ENCODE measurements at places on chromosomes 3 and 15.
A peak's percentile ranks its signal among the peaks of the same experiment; 100 is the strongest.

- DNase-seq: no peak
Observed at GRCh38 chr3:55007971-55008370, 80.1 kb upstream of the LRTM1 start.

- no peak for DNase-seq
Observed at GRCh38 chr15:87563869-87564268, 692.7 kb downstream of the NTRK3 start.

- DNase-seq: peak; percentile 80
Observed at GRCh38 chr3:177554895-177555759, 357.8 kb upstream of the TBL1XR1 start.

DNA sequence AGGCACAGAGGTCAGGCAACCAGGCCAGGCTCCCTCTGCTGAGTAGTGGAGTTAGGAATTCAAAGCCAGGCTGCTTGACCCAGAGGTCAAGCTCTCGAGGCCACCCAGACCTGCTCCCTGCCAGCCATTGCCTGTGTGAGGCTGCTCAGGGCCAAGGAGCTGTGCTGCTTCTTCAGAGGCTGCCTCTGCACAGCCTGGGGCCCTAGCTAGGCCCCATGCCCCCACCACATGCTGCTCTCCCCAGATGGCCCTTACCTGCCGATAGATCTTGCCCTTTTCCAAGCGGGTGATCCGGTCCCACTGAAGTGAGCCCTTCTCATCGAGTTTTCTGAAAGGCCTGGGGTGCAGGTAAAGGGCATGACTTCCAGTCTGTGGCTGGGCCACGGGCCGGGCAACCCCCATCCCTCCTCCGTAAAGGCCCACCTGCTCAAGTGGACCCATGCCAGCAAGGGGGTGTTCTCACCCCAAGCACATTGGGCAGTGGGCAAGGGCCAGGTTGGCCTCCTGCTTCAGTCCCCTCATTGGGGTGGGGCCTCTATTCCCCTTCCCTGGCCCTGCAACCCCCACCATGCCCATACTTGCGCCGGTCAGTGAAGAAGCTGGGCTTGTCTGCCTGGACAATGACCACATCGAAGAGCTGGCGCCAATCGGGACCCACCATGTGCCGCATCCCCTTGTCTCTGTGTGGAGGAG is 6.5 kb downstream of the NT5DC2 start:
- DNase-seq: no peak

- no peak for DNase-seq
Observed at GRCh38 chr15:73688455-73688854, 4.3 kb downstream of the CD276 start.

DNA sequence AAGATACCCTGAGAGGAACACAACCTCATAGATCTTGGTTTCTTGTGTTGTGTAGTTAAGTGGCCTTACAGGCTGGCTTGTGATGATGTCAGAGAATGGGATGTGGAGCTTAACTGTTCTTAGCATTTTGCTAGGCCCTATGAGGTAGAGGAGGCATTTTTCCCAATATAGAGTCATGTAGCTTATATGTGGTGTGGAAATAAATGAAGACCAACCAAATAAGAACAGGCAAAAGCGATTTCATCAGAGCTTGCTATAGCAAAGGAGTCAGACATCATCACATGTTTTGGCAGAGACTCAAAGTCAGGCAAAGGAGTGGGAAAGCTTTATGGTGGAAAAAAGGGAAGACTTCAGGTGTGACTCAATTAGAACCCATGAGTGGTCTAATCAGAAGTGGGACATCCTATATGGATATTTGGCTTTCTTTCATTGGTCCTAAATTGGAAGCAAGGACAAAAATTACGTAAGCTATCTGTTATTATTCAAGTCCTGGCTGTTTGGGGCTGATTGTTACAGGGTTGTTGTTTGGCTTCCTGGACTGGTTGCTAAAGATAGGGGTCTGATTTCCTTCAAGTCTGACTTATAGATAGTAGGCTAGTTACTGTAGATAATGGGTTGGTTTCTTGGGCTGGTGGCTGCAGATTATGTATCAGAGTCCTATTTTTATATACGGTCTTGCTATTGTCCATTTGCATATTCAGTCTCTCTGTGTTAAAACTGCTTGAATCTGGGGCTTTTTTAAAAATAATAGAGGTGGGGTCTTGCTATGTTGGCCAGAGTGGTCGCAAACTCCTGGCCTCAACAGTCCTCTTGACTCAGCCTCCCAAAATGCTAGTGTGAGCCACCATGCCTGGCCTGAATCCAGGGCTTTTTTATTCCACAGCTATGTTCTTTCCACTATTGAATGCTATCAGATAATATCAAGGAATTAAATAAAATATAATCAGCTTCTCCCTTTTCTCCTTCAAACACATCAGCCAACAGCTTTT is 30.3 kb upstream of the SETD2 start:
- peak; percentile 1 for DNase-seq

GRCh38 chr15:78223396-78224022 is 10.9 kb downstream of the ACSBG1 start:
- no peak for DNase-seq

DNA sequence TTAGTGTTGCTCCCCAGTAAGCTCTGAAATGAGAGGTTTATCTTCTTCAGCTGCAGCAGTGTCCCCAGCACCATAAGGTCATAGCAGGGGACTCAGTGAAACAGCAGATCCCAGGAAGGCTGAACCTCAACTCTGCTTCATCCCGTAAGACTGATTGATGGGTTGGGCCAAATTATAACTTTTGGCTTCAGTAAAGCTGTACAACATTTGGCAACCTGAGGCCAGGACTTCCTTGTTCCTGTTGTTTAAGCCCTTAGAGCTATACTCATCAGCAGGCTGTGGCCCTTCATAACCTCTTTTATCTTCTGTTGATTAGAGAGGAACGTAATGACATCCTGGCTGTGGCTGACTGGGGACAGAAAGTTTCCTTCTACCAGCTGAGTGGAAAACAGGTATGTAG is 29.0 kb downstream of the IFT122 start:
- no peak for DNase-seq

DNA sequence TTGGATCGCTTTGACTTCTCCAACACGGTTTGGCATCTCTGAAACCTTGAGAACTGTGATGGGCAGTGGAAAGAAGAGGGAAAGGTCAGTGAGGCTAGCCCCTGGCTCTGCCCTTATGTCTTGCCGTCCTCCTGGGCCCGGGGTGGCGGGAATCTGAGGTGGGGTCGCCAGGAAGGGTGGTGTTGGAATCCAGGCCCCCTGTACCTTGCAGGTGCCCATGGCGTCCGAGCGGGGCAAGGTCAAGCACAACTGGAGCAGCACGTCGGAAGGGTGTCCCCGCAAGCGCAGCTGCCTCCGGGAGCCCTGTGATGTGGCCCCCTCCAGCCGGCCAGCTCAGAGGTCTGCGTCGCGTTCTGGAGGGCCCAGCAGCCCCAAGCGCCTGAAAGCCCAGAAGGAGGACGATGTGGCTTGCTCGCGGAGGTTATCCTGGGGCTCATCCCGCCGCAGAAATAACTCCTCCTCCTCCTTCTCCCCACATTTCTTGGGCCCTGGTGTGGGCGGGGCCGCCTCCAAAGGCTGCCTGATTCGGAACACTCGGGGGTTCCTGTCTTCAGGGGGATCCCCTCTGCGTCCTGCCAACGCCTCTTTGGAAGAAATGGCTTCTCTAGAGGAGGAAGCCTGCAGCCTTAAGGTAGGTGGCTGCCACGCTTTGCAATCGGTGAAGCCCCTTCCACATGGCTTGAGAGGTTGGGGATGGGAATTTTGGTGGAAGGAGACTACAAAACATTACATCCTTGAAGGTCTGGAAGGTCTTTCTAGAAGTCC is 907 bp downstream of the TATDN2 start:
- peak; percentile 36 for DNase-seq

DNA sequence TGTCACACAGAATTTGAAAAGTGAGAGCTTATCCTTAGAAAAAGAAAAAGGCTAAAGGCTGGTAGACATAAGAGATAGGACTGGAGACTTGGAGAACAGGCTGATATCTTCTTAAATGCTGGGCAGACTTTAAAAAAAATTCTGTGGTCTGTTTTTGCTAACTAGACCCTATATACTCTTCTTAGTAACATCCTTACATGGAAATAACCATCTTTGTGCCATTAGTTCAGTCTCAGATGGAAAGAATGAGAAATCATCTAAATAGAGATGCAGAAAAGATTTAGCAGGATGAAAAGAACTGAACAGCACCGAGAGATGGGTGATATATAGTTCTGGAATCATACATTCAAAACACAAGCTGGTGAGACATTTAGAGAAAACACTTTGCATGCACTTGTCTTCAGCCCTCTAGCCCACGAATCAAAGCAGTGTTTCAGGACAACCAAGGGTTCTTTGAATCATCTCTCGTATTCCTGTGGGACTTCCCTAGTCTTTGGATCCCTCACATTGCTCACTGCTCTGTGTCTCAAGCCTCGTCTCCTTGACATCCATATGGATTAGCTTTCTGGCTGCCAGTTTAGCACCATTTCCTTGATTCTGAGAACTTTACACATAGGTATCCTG is 93.0 kb upstream of the LYSMD4 start:
- no peak for DNase-seq

DNA sequence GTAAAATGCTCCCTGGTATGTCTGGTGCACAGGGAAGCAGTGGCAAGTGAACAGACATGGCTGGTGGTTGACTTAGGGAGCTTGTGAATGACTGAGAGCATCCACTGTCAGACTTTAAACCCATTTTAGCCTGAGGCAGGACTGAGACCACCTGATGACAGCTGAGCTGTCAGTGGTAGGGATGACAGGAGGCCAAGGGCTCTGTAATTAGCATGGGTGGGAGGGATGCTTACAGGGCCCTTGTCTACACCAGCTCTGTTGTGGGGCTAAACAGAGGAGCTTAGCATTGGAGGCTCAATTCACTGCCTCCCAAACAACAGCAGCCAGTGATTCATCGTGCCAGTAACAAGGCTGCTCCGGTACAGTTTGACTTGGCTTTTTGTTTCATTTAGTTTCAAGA is 169.4 kb downstream of the CHST2 start:
- no peak for DNase-seq

DNA sequence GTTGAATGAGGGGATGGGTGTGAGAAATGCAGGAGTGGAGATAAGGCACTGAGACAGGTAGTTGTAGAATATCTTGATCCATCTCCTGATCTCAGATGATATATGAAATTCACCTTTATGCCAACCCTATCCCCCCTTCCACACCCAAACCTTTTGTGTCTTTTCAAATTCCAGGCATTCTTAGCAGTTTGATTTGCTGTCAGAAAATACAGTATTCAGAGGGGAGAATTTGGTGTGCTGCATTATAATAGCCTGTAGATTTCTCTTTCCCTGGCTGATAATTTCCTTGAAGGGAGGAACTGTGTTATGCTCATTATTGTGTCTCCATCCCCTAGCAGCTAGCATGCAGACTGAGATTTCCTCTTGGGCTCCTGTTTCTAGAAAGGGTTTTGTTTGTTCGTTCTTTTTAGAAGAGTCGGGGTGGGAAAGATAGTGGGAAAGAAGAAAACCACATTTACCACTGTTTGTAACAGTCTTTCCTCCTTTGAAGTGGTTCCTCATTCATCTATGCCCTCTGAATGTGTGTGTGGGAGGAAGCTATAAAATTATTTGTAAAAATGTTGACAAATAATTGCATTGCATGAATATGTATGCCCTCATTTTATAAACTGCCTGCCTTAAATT is 373.4 kb downstream of the DIPK2A start:
- no peak for DNase-seq

DNA sequence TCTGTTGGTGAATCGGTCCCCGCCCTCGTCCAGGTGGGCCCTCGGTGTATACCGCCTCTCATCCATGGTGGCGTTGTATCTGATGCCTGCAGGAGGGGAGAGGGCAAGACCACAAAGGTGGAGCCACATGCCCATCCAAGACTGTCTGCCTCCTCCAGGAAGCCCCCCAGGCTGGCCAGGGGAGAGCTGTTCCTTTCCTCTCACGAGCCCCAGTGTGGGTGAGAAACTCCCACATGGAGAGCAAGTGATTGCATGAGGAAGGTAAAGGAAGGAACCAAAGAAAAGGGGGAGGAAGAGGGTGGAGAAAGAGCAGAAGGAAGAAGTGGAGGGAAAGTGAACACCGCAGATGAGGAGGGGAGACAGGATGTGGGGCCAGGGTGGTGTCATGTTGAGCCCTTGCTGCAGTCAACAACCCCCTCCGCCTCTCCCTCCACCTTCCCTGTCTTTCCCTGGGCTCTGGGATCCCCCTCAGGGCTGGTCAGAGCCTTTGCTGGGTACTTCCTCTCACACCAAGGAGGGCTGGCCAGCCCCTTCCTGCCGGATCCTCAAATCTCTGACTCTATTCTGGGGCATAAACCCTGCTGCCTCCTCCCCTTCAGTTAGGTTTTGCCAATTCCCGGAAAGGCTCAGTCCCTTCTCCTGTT is 49.3 kb downstream of the FEM1B start:
- no peak for DNase-seq

- DNase-seq: no peak
Observed at GRCh38 chr3:32140943-32141342, 34.5 kb downstream of the GPD1L start.

- DNase-seq: no peak
Observed at GRCh38 chr3:162398554-162398953, 901.9 kb downstream of the OTOL1 start.

DNA sequence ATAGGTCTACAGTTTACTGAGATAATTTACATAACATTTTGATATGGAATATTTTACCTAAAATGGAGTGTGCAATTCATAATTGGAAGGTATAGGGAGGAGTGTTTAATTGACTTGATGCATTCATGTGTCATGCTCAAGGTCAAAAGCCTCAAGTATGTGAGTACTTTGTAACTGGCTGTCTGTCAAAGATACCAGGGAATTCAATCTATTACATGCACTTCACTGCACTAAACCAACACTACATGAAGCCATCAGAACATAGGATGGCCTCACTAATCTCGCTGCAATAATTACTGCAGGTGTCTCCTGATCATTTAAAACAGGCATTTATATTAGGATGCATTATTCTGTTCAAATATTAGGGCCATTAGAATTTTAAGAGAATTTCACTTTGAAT is 367.2 kb downstream of the CNTN4 start:
- no peak for DNase-seq

- DNase-seq: peak; percentile 42
Observed at GRCh38 chr15:82554351-82554750, 14.1 kb upstream of the RPS17 start.

- peak; percentile 29 for DNase-seq
Observed at GRCh38 chr15:89576417-89576773, 1.1 kb downstream of the TICRR start.

DNA sequence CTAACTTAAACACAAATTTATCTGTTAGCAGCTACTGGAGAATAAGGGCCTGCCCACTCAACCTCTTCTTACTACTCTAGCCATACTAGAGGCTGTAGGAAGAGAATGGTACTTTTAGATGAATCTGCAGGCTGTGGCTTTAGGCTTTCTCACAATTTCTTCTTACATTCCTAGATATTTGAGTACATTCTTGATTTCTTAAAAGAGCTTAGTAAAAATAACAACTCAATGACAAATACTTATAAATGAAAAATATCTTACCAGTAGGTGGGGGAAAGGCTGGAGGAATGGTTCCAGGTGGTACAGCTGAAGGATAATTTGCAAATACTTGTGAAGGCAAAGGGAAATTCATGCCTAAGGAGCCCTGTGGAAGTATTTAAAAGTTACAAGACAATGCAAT is 92.9 kb upstream of the GK5 start:
- DNase-seq: no peak

DNA sequence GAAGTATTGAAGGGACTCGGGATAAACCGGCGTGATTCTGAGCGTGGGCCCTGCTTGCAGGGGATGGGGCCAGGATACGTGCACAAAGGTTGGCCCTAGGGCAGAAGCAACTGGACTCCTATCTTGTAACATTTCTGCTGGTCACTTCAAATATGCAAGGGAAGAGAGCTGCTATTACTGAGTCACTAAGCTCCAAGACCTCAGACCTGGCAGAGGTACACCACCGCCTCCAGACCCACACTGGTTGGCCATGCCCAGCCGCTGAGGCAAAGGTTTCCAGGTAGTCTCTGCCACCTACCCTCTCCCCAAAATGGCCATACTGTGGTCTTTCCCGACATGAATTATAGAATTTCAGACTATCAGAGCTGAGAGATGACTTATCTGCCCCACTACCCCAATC is 13.4 kb upstream of the STRA6 start:
- no peak for DNase-seq
